ENCODE measurements at places on chromosomes 1 and 21. TPM values are rescaled to one million over a fixed set of nuclear protein-coding genes. Genes with fewer than 3 reads are reported as not detected.

DNA sequence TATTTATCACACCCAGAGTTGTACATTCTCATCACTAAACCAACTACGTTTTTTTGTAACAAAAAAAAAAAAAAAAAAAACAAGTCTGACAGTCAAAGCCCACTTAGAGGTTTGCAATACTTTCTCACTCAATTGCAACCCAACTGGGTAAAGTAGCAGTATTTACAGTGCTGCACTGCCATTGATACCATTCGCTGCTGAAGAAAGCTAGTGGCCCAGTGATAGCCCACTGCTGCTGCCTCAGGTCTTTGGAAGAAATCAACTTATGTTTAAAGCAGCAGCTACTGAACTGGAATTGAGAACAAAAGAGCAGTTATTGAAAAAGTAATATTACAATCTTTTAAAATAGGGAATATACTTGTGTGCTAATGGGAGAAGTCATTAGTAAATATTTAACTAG is 2.7 kb downstream of the HNRNPU start:
- no peak for DNase-seq

DNA sequence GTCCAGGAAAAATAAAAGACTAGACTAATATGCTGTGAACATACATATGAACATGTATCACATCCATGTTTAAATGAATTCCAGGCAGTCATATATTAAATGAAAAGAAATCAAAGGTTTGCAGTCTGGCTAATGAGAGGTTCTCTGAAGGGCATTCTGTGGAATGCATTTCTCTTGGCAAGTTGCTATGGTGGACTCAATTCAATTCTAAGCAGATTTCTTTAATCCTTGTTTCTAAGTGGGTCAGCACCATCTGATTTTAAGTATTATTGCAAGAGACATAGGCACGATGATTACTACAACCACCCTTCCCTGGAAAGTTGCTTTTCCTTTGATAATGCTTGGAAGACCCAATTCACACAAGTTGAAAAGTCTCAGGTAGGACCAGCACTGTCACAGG is 23.9 kb upstream of the ABCA4 start:
- no peak for DNase-seq

DNA sequence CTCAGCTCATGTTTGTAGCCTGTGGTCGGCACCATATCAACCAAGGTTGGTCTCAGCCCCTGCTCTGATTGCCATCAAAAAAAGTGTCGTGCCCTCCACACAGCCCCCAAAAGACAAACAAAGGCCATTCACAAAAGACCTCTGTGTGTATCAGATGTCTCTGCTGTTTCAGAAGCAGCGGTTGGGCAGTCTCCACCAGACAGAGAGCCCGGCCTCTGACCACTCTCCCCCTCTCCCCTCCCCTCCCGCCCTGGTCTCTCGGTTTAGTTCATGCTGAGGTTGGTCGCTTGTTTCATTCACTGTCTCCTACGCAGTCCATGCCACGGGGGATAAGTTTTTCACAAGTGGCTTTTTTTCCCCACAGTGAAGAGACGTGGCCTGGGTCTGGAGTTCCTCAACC is 27.1 kb downstream of the ACTA1 start:
- DNase-seq = no peak

DNA sequence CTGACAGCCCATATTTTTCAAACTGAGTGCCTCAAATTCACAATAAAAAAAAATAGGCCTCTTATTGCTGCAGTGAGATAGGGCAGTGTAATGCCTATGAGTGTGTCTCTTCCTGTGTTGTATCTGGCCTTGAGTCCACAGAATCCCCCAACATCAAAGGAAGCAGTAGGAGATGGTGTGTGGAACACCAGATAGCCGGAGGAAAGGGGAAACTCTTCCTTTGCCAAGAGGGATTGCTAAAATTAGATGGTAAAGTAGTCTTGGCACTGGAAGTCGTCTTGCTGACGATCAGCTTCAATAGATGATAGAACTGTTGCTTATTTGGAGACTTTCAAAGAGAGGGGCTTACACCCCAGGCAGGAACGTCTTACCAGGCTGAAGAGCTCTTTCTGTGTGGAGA is 51.8 kb downstream of the RUNX1 start:
- DNase-seq = no peak

GRCh38 chr1:32873484-32873883 is 2.8 kb upstream of the FNDC5 start:
- DNase-seq = no peak

DNA sequence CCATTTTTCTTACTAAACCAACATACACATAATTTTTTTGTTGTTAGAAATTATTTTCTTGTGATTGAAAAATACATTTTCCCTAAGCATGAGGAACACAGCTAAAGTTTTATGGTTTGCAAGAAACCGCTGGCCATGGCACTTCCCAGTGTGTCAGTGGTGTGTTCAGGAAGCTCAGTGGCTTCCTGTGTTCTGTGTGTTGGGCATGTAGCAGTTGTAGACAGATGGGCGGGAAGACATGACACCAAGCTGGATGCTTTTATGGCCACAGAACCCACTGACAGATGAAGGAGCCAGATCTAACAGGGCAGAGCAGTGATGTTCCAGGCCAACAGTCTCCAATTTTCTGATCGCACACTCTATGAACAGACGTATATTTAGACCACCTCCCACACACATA is 119.8 kb downstream of the GALNT2 start:
- no peak for DNase-seq

DNA sequence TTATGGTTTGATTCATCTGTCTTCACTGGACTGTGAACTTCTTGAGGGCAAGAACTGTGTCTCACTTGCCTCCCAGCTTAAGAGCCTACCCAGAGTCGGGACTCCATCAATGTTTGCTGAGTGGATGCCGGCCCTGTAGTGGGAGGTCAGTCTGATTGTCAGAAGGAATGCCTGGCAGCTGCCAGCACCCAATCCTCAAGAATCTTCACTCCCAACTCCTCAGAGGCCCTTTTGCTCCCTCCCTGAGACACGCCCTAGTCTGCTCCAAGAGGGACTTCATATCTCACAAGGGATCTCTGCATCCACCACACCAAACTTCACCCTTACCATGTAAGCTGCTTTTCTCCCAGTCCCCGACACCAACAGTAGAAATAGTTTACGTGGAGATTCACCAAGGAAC is 15.2 kb upstream of the KDM4A start:
- no peak for DNase-seq

- DNase-seq = no peak
Observed at GRCh38 chr1:25715888-25716287, 84.1 kb upstream of the SELENON start.

- no peak for DNase-seq
Observed at GRCh38 chr1:48715921-48716320, 60.8 kb downstream of the BEND5 start.

Gene SORT1
- total RNA-seq = 25.6 TPM

Gene PIGV
- 14.8 TPM for total RNA-seq

Gene FALEC
- not detected for total RNA-seq

Gene BEND5
- total RNA-seq = 8.7 TPM

Gene ZFYVE9
- 13.2 TPM for total RNA-seq
